ENCODE measurements at places on chromosomes 7 and 10.

- DNase-seq, result no peak
These were observed 123.6 kb downstream of the ADAM22 start for GRCh38 chr7:88057655-88058054.

DNA sequence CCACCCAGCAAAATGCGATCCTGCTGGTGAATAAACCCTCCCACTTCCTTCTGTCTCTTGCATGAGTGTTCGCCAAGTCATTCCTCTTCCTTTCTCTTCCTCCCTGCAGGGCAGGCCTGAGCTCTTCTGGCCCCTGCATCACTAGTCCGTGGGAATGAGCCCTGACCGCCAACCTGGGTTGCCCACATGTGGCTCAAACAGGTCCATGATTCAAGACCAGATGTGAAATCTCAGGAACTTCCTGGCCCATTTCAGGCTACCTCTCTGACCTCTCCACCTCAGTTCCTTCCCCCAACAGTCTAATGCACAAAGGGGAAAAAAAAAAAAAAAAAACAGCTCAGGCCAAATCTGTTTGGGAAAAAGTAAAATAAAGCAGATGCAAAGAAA is 5.4 kb upstream of the YWHAG start:
- no peak for DNase-seq

- DNase-seq, result no peak
These were observed 142.7 kb upstream of the CHST15 start for GRCh38 chr10:124236136-124236535.

DNA sequence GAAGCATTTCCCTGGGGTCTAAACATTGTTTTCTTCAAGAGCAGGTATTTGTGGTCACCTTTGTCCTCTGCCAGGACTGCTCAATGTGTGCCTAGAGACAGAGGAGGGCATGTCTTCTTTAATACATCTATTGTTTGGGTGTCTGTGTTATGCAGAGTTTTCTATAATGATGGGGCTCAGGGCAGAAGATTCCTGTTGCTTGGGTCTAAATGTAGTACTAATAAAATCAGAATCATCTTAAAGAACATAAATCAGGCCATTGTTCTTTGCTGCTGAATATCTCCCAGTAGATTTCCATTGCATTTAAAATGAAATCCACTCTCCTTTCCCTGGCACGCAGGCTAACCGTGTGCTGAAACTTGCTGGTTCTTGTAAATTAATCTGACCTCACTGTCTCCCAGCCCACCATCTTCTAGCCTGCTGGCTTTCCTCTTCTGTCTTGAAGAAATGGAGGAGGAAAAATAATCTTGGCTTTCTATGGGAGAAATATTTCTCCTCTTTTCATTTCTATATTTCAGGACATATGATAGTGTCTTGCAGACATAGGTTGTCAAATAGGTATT is 1396.8 kb downstream of the GATA3 start:
- no peak for DNase-seq

DNA sequence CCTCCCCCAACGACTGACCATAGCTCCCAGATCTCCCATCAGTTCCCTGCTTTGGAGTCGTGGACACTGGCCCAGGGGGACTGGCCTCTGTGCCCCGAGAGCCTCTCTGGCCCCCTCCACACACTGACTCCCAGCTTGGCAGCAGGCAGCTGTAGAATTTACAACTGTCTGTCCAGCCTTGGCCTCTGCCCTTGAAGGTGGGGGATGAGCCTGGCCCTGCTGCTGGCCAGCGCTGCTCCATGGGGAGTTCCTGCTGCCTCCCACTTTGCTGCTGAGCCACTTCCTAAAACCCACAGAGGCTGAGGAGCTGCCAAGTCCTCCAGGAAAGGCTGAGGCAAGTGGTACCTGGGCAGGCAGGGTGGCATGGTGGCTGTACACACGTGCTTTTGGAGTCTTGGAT is 147.1 kb downstream of the WDR11 start:
- DNase-seq, result no peak
